Central memory CD4-positive, alpha-beta T cell (primary cell): ENCODE measurements at places on chromosomes 12 and 14.

DNA sequence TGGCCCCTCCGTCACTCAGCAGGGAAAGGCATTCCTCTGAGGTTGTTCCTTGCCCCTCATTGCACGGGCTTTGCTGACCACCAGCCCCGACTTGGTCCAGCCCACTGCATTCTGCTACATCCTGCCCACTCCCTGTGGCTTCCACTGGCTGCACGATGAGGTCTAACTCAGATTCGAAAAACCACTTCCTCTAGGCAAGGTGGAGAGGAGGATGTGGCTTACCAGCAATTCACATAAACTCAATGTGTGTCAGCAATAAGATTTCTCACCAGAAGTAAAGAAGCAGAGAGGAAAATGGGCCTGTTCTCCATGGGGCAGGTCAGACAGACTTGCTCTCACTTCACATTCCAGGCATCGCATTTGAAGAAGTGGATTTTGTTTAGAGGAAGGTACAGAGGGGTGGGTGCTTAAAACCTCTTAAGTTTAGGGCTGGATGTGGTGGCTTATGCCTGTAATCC, 14.7 kb downstream of the GPR68 start:
- DNase-seq, result peak; percentile 86

- DNase-seq, result no peak
These were observed 16.4 kb downstream of the KRT18 start for GRCh38 chr12:52965337-52965731.

DNA sequence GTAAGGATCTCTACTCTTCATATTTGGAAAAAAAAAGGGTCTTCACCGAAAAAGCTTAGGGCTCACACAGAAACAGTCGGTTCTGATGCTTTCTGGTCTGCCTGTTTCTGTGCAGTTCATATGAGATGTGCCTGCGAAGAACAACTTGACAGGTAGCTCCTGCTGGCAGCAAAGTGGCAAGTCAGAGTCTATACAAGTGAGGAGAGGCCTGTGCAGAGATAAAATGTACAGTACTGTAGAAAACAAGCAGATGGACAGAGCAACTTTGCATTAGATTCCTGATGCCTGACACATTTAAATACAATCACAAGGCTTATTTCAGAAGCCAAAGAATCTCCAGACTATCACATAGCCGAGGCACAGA, 936.0 kb downstream of the DIO2 start:
- no peak for DNase-seq

DNA sequence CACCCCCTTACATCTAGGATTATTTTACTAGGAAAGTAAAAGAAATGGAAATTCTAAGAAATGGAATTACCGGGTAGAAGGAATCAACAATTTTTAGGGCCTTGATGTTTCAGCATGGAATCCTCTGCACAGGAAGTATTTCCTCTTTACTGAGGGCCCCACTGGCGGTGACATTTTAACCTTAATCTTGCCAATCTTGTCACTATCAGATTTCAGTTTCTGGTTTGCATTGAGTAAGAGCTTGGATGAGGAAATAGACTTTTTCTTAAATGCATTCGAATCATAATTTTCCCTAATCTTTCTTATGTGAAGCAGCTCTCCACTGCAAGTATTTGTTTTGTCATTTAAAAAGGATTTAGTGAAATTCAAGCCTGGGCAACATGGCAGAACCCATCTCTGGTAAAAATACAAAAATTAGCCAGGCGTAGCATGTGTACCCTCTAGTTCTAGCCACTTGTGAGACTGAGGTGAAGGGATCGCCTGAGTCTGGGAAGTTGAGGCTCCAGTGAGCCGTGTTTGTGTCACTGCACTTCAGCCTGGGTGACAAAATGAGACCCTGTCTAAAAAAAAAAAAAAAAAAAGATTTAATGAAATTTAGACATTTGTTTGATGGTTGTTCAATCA, 40.7 kb downstream of the TPCN1 start:
- peak; percentile 16 for DNase-seq

GRCh38 chr12:11847539-11847938, 198.1 kb downstream of the ETV6 start:
- no peak for DNase-seq

- DNase-seq, result peak; percentile 14
These were observed 48.6 kb upstream of the GTF2A1 start for GRCh38 chr14:81269100-81269978.

GRCh38 chr12:107032266-107032665, 45.3 kb upstream of the MTERF2 start:
- DNase-seq, result no peak
